Suppressor macrophage (primary cell): ENCODE measurements at places on chromosomes 2 and 18.

GRCh38 chr2:80322311-80322920, 17.9 kb upstream of the LRRTM1 start:
- no peak for DNase-seq

GRCh38 chr2:82636402-82637020, 1822.6 kb downstream of the SUCLG1 start:
- no peak for DNase-seq

- DNase-seq: no peak
Measured at GRCh38 chr2:227701556-227701955, 16.3 kb downstream of the SLC19A3 start.

- DNase-seq: no peak
Measured at GRCh38 chr18:45081566-45082181, 401.0 kb downstream of the SETBP1 start.

GRCh38 chr18:40031435-40031834, 1923.6 kb upstream of the PIK3C3 start:
- no peak for DNase-seq

- DNase-seq: no peak
Measured at GRCh38 chr2:220001751-220002150, 374.3 kb downstream of the SLC4A3 start.

DNA sequence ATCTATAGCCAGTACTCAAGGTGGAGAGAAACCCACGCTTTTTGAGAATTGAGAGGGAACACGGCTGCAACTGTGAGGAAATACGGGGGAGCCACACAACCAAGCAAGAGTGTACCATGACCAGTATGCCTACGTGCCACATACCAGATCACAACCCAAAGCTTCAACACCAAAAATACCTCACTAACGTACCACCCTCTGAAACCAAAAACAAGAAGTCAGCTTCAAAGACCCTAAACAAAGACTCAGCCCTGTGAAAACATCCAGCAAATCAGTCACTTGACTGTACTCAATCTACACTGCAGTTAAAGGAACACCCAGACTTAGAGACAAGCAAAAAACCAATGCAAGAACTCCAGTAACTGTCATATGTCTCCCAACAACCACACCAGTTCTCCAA, 17.0 kb downstream of the RNU4ATAC start:
- no peak for DNase-seq

- DNase-seq: no peak
Measured at GRCh38 chr2:109486711-109487535, 126.8 kb downstream of the SEPTIN10 start.

DNA sequence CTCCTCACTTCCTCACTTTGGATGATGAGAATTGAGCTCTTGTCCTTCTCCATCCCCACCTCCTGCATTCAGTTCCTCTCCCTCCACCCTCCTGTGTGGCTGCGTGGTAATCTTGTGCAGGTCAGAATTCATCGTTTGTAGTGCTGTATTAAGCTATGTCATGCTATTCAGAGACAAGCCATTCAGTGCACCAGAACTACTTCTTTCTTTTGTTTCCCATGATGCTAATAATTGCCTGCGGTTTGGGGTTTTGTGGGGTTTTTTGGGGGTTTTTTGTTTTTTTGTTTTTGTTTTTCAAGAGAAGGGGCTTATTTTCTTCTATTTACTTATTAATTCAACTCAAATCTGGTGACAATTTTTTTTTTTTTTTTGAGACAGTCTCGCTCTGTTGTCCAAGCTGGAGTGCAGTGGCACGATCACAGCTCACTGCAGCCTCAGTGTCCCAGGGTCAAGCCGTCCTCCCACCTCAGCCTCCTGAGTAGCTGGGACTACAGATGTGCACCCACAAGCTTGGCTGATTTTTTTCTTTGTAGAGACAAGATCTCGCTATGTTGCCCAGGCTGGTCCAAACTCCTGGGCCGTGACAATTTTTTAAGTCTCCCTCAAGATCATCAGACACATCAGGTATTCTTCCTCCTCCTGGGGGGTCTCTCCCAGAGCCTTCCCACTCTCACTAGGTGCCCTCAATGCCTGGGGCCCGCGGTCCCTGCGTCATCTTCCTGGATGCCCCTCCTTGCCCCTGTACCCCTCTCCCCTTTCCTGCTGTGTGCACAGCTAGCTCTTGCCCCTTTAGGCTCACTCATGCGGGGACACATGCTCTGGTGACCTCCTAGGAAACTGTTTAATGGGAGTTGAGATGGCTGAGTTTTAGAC, 37.8 kb downstream of the MAL start:
- DNase-seq: no peak

GRCh38 chr2:196143730-196144131, 27.6 kb downstream of the STK17B start:
- no peak for DNase-seq

DNA sequence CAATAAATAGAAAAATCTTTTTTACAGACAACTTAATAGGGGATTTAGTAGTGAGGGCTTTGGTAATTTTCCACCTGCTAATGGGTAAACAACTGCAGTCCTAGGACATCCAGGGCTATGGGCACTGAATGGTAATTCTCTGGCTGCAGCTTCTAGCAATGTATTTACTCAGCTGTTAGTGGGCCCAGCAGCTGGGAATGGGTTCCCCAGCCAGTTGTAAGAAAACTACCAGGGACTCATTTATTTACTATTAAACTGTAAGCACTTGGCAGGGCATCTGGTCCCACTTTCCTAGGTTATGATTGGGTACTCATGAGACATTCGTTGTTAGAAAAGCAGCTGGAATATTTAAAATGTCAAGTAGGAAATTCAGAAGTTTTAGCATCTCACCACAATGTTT, 363.8 kb upstream of the TRIB2 start:
- DNase-seq: no peak

DNA sequence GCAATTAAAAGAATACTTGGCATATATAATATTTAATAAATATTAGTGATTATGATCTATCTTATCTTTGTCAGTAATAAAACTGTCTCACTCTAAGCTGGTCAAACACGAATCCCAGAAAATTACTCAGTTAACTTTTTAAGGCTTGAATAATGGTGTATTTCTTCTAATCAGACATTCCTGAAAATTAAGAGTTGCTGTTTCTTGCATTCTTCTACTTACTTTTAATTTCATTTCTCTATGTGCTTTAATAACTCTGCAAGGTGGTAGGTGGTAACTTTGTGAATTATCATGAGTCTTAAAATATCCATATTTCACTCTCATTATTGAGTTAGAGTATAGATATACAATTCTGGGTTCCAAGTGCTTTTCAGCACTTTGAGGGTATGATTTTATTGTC, 3.1 kb upstream of the SERPINB10 start:
- no peak for DNase-seq

GRCh38 chr18:22286585-22286984, 117.2 kb downstream of the GATA6 start:
- peak; percentile 69 for DNase-seq

DNA sequence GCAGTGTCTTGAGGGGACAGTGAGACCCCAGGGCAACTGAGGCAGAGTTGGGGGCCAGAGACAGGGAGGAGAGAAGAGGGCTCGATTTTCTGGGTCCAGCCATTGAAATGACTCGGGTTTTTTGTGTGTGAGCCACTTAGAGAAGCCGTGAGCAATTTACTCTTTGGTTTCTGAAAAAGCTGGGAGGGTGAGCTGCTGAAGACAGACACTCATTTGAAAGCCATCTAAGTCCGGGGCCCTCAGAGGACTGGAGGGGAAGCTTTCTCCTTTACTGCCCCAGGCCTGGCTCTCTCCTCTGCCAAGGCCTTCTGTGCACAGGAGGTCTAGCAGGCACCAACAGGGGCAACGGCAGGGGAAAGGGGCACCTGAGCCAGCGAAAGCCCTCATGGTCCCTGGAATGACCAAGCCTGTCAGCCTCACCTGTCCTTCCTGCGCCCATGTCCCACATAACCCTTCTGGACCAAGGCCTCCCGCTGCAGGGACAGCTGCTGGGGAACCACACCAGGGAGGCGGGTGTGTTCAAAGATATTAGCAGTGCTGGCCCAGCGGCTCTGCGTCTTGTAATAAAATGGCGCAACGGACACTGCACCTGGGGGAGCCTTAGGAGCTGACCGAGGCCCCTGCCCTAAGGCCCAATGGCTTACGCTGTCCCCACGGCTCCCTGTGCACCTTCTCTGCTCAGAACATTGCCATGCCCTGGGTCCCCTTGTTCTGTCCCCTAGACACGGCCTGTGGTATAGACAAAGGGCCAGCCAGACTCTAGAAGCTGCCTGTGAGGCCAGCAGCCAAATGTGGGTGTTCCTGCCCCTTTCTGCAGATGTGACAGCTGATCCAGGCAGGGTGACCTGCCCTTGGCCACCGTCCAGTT, 45.8 kb downstream of the HS6ST1 start:
- no peak for DNase-seq

- DNase-seq: peak; percentile 88
Measured at GRCh38 chr2:218876562-218877219, 4.0 kb upstream of the WNT10A start.

- no peak for DNase-seq
Measured at GRCh38 chr2:137797641-137798040, 166.6 kb upstream of the HNMT start.

- peak; percentile 58 for DNase-seq
Measured at GRCh38 chr2:189466656-189467055, 25.4 kb downstream of the WDR75 start.

DNA sequence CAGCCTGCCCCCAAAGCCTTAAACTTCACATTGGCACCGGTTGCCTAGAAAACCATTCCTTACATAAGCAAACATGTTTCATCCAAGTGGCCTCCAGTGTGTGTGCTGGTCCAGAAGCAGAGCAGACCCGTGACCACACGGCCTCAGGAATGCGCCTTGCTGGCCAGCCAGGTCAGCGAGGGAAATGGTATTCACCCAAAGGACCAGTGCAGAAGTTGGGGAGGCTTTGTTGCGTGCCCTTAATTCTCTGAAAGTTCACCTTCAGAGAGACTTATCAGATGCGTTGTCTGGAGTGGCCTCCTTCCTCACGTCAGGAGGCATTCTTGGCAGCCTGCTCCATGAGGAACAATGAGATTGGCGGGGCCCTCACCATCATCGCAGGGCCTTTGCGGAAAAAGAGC, 25.9 kb downstream of the NRP2 start:
- no peak for DNase-seq

DNA sequence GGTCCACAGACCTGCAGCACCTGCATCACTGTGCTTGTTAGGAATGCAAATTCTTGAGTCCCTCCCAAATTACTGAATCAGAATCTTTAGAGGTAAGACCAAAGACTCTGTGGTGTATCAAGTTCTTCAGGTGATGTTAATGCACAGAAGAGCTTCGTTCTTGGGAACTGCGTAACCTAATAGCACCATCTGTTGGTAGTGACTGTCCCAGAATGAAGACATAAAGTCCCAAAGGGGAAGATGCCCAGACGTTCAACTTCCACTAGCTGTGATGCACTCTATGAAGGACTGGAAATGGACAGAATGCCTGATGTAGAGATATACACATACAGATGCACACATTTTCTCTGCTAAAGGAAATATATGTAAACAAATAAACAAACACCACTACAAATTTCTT, 576.0 kb downstream of the LRP1B start:
- DNase-seq: peak; percentile 75

GRCh38 chr2:172888714-172889669, 153.3 kb downstream of the RAPGEF4 start:
- no peak for DNase-seq

- DNase-seq: no peak
Measured at GRCh38 chr2:31216734-31217133, 581 bp downstream of the CAPN14 start.

DNA sequence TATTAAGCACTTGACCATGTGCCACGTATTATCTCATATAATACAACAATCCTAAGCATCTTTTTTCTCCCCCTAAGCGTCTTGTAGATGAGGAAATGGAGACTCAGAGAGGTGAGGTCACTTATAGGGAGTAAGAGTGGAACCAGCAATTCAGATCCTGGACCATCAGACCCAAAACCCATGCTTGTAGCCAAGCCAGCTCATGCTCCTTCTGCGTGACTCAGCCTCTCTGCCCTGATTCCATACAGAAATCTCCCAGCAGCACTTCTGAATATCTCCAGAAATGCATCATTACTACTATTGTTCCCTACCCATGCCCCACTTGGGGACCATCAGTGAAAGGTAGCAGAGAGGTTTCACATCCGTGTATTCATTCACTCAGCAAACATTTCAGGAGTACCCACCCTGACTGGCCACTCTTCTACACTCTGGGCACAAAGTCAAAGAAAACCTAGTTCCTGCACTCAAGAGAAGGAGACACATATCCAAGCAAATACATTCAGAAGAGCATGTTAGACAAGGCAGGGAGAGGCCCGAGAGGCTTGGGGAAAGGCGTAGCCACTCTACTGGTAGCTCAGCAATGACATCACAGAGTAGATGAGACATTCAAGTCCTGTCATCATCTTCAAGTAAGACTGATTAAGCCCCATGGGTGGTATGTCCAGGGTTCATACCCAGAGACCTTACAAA, 141.9 kb downstream of the MTCL1 start:
- DNase-seq: no peak

DNA sequence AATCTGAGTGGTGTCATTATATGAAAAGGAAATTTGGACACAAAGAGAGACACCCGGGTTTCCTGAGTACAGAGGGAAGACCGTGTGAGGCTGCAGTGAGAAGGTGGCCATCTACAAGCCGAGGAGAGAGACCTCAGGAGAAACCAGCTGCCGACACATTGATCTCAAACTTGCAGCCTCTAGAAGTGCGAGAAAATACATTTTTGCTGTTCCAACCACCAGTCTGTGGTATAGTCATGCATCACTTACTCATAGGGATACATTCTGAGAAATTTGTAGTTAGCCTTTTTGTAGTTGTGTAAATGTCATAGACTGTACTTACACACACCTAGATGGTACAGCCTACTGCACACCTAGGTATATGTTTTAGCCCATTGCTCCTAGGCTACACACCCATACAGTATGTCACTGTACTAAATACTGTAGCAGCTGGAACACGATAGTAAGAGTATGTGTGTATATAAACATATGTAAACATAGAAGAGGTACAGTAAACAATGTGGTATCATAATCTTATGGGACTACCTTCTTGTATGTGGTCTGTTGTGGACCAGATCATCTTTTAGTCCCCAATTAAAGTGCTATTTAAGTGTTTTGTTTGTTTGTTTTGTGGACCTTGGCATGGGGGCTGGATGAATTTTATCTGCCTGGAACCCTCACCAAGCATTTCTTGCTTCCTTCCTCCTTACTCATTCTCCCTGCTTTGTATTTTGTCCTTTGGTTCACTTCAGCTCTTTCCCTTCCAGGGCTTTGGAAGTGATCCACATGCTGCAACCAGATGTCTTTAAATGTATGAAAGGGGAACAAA, 38.3 kb upstream of the SESTD1 start:
- no peak for DNase-seq

GRCh38 chr2:28068088-28068487, 177.6 kb downstream of the BABAM2 start:
- DNase-seq: no peak

GRCh38 chr2:100840519-100840918, 20.6 kb downstream of the NPAS2 start:
- DNase-seq: no peak

- no peak for DNase-seq
Measured at GRCh38 chr18:32770666-32771168, 2.1 kb downstream of the KLHL14 start.

DNA sequence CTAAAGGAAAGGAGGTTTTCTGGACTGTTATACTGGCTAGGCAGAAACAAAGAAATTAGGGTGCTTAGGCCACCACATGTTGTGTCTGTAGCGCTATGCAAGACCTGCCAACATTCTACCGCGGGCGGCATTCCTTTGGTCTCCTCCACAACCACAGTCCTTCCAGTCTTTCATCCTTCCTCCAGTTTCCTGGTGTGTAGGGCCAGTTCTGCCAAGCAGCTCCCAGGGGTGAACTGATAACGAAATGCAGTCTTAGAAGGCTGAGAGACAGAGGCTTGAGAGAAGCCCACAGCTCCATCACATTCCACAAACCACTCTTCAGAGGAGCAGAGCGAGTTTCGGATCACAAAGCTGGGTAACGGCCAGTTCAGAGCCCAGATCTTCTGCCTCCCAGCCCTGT, 19.5 kb upstream of the CXXC1 start:
- DNase-seq: no peak
